ENCODE measurements at places on chromosomes 1 and 21.

GRCh38 chr1:113946678-113947387, 17.7 kb downstream of the HIPK1 start:
- DNase-seq, result no peak

- no peak for DNase-seq
These were observed 613.3 kb downstream of the PLPP3 start for GRCh38 chr1:55965981-55966461.

- DNase-seq, result no peak
These were observed 121.7 kb downstream of the KCNN3 start for GRCh38 chr1:154748405-154748775.

GRCh38 chr1:204084247-204084772, 11.4 kb downstream of the SOX13 start:
- DNase-seq, result no peak

- no peak for DNase-seq
These were observed 199.9 kb downstream of the TNR start for GRCh38 chr1:175543447-175543846.

GRCh38 chr21:40051801-40052200, 184.6 kb downstream of the PCP4 start:
- no peak for DNase-seq

- no peak for DNase-seq
These were observed 39.1 kb upstream of the ANGPTL1 start for GRCh38 chr1:178910023-178910422.

- DNase-seq, result no peak
These were observed 397.7 kb upstream of the POU3F1 start for GRCh38 chr1:38444311-38444710.

- DNase-seq, result no peak
These were observed 174.7 kb upstream of the C1orf105 start for GRCh38 chr1:172245788-172246187.

DNA sequence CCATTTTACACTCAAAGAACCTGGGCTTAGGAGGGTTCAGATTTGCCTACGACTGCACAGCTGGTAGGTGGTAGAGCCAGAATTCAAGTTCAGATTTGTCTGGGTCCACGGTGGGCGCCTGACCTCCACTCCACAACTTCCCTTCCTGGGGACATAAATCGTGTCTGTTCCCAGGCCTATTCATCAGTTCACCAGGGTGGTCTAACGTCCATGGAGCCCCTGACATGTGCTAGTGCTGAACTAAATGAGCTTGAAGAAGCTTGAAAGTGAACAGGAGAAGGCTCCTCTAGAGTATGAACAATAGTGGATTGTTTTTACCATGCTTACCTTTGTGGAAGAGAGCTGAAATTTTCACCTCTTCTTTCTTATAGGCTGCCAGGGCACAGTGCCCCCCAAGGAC, 32.5 kb upstream of the KIF1B start:
- no peak for DNase-seq

GRCh38 chr1:192787914-192788585, 20.8 kb upstream of the RGS2 start:
- DNase-seq, result peak; percentile 84

DNA sequence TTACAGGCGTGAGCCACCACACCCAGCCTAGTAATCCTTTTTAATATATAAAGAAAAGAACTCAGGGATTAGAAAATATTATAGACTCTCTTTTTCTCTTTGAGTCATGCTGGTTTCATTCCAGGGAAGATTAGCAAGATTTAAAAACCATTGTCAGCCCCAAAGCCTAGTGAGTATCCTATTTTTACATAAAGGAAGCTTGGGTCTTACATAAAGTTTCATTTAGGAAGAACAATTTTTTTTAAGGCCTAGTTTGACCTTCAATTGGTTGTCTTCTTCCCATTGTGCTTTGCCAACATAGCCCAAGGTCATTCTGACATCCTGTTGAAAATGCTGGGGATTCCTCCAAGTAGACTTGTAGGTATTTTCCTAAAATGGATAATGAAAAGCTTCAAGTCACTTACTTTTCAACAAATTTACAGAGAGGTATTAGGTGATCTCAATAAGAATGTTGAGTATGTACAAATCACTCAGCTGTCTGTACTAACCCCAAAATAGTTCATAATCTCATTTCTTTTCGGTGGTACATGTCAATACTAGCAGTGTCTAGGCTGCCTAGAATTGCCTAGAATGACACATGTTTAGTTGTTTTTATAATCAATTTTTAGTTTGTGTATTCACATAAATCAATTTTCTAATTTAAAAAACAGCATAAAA, 4.3 kb upstream of the KIF14 start:
- DNase-seq, result peak; percentile 73

- DNase-seq, result peak; percentile 85
These were observed 69.2 kb downstream of the SH3GLB1 start for GRCh38 chr1:86773341-86774288.

GRCh38 chr1:41618066-41618825, 133.8 kb upstream of the EDN2 start:
- DNase-seq, result peak; percentile 42

DNA sequence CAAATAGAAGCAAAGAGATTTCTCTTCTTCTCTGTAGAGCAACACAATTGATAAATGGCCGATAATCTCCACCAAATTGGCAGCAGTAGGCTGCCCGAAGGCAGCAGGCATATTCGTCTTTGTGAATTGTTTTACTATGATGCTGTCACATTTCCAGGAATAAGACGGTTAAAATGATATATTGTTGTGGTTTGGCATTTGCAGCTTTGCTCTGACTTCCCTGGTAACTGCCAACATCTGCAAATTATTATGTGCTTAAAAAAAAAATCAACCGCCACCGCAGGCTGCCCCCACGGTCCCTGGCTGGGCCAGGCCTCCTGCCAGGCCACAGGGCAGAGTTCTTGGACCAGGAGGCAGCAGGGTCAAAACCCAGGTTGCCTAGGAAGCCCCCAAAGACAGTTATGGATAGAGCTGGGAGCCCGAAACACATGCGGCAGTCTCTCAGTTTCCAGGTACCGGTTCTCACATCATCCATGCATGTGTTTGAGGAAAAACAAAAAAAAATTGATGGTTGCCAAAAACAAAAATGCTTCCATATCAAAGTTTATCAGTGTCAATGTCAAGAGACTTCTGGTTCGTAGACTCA, 179.3 kb downstream of the ETS2 start:
- no peak for DNase-seq

GRCh38 chr1:96465441-96465840, 256.1 kb upstream of the PTBP2 start:
- no peak for DNase-seq
